GF-D8 (cell line): ENCODE measurements at places on chromosomes 11 and 22.

GRCh38 chr22:29258407-29259252 is 9.2 kb downstream of the RHBDD3 start:
- no peak for DNase-seq

DNA sequence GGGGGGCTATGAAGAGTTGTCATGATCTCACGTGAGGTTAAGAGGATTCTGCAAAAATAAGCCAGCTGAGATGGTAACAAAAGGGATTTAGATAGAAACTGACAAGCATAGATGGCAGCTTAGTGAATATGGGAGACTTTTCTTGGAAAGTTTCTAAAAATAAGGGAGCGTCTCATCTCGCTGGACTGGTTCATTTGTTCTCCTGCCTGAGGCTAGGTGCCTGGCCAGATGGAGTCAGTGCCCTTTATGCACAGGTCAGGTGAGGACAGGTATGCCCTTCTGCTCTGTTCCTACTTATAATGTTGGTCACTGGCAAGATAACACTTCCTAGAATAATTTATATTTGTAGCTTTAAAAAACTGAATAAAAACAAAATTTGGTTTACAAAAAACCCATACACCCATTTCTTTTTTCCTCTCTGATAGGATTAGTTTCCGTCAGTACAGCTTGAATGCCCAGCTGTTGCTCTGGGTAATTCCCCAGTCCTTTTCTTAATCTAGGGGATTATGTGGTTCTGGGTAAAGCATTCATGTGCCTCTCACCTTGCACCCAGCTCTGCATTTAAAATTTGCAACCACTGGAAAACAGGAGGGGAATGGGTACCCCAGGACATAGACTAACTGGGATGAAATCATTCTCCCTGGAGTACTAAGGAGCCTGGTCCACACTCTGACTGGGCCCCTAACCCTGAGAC is 90.0 kb downstream of the AMOTL1 start:
- DNase-seq: no peak

DNA sequence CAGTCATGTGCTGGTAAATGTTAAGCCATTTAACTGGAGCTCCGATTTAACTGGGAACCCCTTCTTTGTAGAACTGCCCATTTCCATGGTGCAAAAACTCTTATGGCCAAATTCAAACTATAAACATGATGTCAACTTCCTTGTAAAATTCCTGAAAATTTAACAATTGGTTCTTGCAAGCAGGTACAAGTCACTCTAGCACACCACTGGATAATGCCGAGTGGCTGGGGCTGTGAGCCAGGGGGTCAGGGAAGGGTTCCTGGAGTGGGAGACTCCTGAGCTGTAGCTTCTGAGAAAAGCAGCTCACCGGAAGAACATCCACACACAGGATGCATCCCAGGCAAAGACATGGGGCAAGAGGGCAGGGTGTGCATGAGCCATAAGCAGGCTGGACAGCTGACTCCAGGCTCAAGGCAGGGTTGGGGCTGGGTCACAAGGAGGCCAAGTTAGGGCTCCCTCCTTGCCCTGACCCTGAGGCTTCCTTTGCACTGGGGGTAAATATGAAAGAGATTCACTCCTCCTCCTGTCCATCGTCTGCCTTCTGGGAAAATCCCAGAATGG is 18.2 kb downstream of the P2RY2 start:
- DNase-seq: no peak

DNA sequence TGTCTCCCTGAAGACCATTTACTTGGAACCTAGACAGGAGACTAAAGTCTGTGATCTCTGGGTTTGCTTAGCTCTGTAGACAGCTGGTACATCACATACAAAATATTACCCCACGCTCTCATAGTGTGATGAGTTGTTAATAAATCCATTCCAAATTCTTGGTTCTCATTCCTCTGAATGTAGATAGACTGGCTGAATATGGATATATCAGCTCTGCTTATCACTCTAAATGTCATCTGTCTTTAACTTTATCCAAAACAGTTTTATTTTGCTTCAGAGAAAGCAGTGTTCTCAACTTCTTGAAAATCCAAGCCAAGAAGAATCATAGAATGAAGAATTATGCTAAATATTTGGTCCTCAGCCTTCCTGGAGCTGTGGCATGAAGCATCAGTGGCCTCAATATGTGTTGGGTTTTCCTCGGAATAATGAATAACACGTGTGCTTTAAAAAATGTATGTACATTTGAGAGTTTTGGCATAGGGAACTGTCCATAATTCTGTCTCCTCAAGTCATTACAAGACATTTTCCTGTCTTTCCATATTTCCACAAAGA is 10.5 kb upstream of the LDLRAD3 start:
- DNase-seq: no peak

DNA sequence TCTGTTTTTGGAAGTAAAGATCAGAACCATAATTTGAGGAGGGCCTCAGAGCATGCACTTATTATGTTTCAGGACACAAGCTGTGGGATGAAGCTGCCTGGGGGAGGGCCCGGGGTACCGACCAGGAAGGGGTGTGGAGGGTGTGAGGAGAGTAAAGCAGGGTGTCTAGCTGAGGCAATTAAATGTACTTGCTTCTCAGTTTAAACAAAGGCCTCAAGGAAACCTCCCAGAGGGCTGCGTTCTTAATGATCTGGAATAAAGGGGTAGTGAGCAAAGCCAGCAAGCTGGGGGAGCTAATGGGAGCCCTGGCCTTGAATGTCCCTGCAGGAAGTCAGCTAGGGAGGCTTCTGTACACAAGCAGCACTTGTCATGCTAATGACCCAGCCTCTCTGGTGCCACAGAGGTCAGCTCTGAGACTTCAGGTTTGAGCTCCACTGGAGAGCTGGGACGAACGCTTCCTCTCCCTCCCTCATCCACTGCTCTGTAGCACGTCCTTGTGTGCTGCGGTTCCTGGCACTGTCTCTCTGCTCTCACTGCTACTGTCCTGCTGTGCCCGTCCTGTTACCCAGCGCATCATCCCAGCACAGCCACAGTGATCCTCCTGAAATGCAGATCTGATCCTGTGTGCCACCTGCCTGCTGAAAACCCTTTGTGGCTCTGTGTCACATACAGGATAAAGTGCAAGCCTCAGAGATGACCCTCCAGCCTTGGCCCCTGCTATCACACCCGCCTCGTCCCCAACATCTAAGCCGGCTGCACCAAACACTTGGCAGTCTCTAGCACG is 159.7 kb downstream of the DBX1 start:
- no peak for DNase-seq

GRCh38 chr11:129589190-129589860 is 213.7 kb downstream of the BARX2 start:
- no peak for DNase-seq

DNA sequence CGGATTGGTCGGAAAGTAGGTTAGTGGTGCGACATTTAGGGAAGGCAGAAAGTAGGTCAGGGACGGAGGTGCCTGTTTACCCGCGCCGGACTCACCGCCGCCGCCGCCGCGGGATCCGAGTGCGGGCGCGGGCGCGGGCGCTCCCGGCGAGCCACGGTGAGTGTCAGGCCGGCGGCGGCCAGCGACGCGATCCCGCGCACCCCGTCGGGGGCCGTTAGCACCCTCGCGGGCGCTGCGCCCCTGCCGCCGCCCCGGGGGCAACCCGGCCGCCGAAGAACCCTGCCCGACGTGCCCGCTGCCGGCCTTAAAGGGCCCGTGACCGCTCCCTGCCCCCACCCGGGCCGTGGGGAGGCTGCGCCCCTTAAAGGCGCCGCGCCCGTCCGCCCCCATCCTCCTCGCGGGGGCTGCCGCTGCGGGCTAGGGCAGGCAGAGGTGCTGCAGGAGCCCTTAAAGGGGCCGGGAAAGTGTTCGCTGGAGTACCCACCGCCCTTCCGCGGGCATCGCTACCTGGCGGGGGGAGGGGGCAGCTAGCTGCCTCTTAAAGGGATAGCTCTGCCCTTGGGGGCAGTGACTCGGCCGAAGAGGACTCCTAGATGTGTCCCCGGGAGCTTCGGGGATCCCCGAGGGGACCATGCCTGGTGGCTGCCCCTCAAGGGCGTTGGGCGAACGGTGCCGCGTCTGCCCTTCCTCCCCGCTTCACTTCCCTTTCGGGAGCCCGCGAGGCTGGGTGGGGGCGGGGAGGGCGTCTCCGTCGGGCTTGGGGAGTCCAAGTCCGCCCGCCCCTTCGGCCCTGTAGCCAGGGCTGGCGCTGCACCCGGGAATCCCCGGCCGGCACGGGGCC is at the start of gene BMAL1:
Gene BMAL1 (plus strand): TSS at position 23 of the 841 bp plus-strand sequence. CDS start 76,519 bp downstream, outside the sequence.
- no peak for DNase-seq

- no peak for DNase-seq
Observed at GRCh38 chr11:18495271-18495670, 31.5 kb downstream of the TSG101 start.

GRCh38 chr11:57785072-57785471 is 23.5 kb downstream of the CTNND1 start:
- DNase-seq: no peak

DNA sequence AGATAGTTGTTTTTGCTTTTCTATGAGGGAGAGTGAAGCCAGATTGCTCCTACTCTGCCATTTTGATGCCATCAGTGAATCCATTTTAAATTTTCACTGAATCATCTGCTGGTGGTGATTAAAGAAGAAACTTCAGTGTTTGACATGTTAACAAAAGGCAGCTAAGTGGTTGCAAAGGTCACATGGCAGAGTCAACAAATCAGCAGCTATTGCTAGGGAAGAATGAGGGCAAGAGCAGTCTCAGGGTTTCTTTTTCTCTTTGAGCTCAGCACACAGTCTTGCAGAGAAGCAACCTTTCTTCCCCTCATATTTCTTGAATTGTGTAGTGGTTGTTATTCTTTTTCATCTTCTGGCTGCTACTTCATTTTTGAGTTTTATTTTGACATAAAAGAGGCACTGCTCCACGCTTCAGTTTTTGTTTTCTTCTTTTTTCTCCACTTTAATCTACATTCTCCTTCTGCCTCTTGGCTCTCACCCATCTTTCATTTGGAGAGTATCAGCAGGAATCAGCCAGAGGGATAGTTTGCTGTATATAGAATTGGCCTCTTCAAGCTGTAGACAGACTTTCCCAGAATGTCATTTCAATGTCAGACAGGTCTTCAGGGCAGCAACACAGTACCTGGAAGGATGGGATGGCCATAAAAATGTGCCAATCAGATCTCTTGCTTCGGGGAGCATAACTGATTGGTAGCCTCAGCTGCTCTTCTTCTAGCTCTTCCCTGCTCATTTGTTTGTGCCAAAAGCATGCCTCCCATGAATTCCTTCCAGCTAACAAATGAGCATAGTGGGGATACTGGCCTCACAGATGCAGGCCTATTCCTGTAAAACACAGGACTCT is 153.9 kb downstream of the TRPC6 start:
- no peak for DNase-seq

DNA sequence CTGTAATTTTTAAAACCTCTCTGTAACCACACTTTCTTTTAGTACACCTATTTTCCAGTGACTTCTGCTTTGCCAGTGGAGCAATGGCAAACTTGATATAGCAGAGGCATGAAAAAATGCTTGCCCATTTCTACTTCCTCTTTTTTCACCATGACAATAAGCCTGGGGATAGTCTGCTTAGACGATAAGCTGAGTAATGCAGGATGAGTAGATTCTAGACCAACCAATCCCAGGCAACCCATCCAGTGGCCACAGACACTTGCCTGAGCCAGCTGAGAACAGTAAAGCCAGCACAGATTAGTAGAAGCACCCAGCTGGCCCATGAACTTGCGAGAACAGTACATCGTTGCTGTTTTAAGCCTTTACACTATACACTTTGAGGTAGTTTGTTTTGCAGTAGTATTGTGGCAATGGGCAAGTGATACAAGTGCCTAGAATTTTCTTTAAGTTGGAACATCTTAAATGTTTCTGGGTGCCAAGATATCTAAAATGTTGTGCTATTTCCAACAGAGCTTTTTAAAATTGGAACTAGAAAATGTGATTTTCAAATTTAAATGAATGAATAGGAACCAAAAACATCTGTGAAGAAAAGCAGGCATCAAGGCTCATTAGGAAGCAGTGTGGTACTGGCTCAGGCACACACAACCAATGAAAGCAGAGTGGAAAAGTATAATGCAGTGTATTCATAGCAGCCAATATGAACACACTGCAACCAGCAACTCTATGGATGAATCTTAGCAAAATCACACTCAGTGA is 37.7 kb downstream of the DDI1 start:
- DNase-seq: peak; percentile 82
